ENCODE measurements at places on chromosomes 11 and 22. TPM values are rescaled to one million over a fixed set of nuclear protein-coding genes. Genes with fewer than 3 reads are reported as not detected.

- no peak overlapping the region for H3K4me3 ChIP-seq
- no peaks in the 10 kb centered on the region for H3K27me3 ChIP-seq
- no peaks in the 10 kb centered on the region for H3K36me3 ChIP-seq
- H3K4me1 ChIP-seq, result no peaks in the 10 kb centered on the region
- no peak for DNase-seq
Measured at GRCh38 chr11:7667460-7667859, 5.8 kb downstream of the CYB5R2 start.

RAB39A gene
- 0.11 TPM for total RNA-seq

- DNase-seq, result no peak
- peak overlapping the region; percentile 100 for H3K4me3 ChIP-seq
- H3K27me3 ChIP-seq, result no peaks in the 10 kb centered on the region
- peaks cover 36% of the 10 kb centered on the region for H3K4me1 ChIP-seq
Measured at GRCh38 chr11:83158965-83159901, 2.3 kb downstream of the PCF11 start.

GRCh38 chr11:7251487-7251835 lies 243 bp upstream of the SYT9 start:
- H3K4me3 ChIP-seq, result no peak overlapping the region
- H3K36me3 ChIP-seq, result no peaks in the 10 kb centered on the region
- H3K27ac ChIP-seq, result no peak overlapping the region
- no peak for DNase-seq
- peaks cover 3% of the 10 kb centered on the region for H3K27me3 ChIP-seq

SYCE3 gene
- total RNA-seq, result not detected

All from CD8-positive, alpha-beta memory T cell (primary cell).